ENCODE measurements at places on chromosomes 6 and 20.

- no peak for DNase-seq
These were observed 8.4 kb downstream of the OR12D2 start for GRCh38 chr6:29403801-29404200.

- DNase-seq, result no peak
These were observed 82.7 kb downstream of the SAMD3 start for GRCh38 chr6:130140084-130140483.

DNA sequence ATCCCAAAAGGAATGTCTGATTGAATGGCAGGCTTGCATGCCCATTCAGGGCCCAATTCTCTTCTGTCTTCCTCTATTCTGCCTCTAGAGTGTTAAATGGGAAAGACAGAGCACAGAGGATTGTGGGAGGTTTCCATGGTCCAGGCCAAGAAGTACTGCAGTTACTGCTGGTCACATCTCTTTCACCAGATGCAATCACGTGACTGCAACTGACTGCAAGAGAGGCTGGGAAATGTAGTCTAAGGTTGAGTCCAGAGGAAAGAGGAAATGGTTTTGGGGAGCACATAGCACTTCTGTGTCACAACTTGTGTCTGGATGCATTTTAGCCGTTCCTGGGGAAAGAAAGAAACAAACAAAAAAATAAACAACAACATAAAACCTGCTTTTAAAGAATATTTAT, 336.4 kb upstream of the BTBD3 start:
- DNase-seq, result no peak

DNA sequence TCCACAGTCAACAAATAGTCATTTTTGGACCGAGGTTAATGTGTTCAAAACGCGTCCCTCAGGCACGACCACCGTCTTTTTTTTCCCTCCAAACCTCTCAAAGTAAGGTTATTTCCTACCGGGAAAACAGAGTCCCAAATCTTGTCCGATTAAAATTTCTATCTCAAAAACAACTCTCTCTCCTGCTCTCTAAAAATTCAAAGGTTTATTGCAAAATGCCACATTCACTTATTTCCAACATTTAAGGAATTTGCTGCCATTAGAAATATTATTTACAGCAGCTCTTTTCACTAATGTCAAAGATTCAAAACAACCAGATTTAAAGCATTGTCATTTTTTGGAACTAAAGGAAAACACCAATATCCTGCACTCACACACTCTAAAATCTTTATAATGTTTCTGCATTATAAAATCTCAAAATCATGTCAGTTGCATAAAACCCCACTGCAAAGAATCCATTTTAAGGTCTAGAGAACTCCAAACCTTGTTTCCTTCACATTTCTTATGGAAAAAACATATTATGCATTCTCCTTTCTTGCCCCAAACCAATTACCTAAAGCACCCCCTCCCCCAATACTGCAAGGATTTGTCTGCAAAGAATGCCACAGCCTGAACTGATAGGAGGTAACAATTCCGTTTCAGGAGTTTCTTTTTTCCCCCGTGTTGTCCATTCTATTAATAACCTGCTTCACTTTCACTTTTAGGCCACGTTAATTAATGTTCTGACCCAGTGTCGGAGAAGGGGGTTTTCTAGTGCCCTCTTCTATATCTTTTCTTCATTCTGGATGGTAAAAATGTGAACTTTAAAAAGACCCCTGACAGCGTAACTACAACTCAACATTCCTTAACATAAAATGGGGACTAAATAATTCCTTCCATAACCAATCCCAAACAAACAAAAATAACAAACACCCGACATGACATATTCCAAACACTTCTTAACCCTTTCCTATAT, 1.4 kb downstream of the NRN1 start:
- DNase-seq, result no peak

DNA sequence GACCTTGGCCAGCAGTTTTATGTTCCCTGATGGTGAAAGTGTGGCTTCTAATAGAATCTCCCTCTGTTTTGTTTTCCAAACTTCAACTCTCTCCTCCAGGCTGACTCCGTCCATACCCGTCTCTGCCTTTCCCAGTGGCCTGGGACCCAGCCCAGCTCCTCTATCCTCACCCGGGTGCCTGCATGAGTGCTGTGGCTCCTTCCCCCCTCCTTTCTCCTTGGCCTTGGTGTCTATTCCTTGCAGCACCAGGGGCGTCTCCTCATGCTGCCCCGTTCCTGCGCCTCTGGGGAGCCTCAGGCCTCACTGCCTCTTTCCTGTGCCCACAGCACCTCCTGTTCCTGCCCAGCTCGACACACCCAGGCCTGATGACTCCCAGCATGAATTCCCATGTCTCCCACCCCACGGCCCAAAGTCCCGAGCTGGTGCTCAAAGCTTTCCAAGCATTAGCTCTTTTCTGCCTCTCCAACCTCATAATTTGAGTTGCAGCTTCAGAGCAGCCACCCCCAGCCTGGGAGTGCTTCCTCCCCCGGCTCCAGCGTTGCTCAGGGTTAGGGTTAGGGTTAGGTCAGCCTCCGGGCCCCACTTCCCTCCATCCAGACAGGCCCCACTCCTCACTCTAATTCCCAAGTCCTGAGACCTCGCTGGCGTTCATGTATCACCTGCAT, 56.3 kb upstream of the AFDN start:
- no peak for DNase-seq

DNA sequence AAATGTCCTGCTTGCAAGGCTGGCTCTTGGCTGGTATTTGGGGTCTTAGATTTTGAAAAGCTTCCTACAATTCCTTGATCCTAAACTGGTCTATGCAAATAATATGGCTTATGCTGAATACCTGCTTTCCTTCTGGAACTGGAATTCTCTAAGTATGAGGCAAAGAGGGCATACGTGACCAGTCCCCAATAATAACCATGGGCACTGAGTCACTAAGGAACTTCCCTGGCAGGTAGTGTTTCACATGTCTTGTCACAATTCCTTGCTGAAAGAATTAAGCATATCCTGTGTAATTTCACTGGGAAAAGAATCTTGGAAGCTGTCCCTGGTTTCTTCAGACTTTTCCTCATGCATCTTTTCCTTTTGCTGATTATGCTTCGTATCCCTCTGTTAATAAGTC, 106.5 kb downstream of the MMS22L start:
- DNase-seq, result no peak

GRCh38 chr6:90941885-90942284, 355.0 kb upstream of the MAP3K7 start:
- DNase-seq, result no peak

- no peak for DNase-seq
These were observed 1.8 kb downstream of the CDH4 start for GRCh38 chr20:61253640-61254511.

GRCh38 chr6:166626177-166627032, 646 bp downstream of the RPS6KA2 start:
- DNase-seq, result no peak

DNA sequence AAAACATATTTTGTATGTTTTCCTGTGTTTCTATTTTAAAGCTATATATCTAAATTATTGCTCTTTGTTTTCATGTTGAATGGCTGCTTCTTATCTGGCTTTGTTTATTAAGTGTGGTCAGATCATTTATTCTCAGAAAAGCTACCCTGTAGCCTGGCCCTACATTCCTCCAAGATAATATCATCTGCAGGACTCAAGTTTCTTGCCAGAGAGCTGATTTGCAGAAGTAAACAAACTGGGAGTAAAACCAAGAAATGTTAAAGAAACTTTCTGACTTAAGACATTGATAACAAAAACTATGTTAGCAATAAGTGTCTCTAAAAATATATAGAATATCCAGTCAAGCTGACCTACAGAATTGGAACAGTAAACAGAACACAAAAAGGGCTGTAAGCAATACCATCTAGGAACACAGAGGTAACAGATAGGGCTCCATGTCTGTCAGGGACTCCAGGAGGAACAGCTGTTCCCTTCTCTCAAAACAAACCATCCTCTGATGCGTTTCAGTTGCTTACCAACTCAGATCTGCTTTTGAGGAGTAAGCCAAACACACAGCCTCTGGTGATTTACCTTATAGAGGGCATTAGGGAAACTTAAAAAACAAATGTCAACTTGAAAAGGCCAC, 17.5 kb upstream of the CEP85L start:
- DNase-seq, result no peak

GRCh38 chr20:6837730-6838129, 70.2 kb downstream of the BMP2 start:
- DNase-seq, result no peak

- no peak for DNase-seq
These were observed 150.1 kb downstream of the SASH1 start for GRCh38 chr6:148492654-148493290.

- no peak for DNase-seq
These were observed 68.1 kb upstream of the OGFRL1 start for GRCh38 chr6:71220466-71220865.

DNA sequence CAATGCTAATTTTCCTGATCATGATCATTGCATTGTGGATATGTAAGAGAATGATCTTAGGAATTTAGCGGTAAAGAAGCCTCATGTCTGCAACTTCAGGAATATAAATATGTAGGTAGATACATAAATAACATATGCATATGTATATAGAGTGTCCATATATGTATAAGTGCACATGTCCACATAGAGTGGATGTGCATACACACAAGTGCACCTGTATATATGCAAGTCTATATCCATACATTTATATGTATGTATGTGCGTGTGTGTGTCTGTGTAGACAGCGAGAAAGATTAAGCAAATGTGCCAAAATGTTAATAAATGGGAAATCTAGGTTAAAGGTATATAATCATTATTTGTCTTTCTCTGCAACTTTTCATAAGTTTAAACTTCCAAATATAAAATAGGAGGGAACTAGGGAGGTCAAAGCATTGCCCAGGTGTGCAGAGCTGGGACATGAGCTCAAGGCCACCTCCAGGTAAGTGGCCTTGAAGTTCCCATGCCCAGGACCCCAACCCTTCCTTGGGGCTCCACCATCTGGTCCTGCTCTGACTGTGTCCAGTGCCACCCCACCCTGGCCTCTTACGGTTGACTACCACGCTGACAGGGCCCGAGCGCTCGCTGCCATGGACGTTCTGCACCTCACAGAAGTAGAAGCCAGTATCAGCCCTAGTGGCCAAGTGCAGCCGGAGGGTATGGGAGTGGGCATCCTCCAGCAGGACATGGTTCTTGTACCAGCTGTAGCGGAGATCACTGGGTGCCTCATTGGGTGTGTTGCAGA, 9.6 kb downstream of the SIGLEC1 start:
- DNase-seq, result no peak

DNA sequence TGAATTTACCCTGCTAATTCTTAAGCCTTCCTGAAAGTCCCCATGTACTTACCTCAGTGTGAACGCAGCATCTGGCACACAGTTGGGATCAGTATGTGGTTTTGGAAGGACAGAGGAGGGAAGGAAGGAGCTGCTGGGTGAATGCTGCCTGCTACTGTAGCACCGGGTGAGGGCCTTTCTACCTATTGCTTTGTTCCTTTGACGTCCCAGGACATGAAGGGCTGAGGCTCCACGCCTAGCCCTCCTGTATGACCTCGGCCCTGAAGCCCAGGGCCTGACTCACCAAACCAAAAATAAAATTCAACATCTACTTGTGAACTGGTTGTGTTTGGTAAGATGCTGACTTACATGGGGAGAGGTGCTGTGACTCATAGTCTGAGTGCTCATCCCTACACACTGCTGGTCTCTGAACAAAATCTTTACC, 51.1 kb downstream of the ARID1B start:
- no peak for DNase-seq

GRCh38 chr20:38615283-38615682, 13.7 kb downstream of the ARHGAP40 start:
- DNase-seq, result no peak

DNA sequence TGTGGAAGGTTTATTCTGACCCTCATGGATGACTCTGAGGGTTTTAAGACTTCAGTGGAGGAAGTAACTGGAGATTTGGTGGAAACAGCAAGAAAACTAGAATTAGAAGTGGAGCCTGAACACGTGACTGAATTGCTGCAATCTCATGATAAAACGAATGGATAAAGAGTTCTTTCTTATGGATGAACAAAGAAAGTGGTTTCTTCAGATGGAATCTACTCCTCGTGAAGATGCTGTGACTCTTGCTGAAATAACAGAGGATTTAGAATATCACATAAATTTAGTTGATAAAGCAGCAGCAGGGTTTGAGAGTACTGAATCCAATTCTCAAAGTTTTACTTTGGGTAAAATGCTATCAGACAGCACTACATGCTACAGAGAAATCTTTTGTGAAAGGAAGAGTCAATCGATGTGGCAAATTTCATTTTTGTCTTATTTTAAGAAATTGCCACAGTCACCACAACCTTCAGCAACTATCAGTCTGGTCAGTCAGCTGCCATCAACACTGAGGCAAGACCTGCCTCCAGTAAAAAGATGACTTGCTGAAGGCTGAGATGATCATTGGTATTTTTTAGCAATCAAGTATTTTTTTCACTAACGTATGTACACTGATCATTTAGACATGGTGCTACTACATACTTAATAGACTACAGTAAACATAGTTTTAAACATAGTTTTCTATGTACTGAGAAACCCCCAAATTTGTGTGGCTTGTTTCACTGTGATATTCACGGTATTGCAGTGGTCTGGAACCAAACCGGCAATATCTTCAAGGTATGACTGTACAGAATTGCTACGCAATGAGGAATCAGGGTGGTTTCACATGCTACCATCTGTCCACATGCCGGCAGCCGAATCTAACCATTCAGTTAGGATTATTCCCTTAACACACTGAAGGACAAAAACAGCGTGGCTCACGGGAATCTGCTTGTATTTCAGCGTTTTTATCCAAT, 149.0 kb downstream of the MYB start:
- DNase-seq, result no peak
